ENCODE measurements at places on chromosomes 11 and 22.
A peak's percentile ranks its signal among the peaks of the same experiment; 100 is the strongest.

DNA sequence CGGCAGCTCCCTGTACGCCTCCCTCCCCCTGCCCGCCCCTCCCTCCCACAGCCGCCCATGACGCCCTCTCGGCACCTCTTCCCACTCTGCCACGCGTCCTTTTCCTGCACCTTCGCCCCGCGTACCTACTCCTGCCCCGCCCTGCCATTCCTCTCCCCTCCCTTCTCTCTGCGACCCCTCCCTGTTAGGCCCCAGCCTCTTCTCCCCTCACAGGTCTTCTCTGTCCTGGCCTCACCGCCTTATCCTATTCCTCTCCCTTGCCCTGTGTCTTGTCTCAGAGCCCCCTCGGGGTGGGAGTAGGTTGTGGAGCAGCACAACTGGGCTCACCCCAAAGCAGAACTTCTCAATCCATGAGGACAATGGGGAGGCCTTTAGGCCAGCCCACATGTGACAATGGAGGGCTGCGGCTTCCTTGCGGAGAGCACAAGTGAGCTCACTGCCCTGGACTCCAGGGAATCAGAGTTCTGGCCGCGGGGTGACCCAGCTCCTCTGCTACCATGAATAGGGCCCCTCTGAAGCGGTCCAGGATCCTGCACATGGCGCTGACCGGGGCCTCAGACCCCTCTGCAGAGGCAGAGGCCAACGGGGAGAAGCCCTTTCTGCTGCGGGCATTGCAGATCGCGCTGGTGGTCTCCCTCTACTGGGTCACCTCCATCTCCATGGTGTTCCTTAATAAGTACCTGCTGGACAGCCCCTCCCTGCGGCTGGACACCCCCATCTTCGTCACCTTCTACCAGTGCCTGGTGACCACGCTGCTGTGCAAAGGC, 539 bp downstream of the SLC35C1 start:
- DNase-seq = no peak

DNA sequence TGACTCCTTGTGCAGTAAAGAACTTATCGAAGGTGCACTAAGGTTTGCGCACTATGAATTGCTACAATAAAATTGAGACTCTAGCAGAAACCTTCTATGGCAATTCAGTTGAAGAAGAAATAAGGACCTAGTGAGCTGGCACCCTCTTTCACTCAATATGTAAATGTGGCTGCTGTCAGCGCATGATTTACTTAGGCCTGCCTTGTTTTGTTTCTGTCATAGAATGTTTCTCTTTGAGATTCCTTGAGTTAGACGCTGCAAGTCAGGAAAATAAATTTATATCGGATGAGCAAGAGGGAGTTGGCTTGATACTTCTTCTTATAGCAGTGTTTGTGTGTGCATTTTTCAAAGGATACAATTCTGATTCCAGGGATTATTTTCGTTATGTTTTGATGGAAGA, 322.1 kb downstream of the BLID start:
- no peak for DNase-seq

DNA sequence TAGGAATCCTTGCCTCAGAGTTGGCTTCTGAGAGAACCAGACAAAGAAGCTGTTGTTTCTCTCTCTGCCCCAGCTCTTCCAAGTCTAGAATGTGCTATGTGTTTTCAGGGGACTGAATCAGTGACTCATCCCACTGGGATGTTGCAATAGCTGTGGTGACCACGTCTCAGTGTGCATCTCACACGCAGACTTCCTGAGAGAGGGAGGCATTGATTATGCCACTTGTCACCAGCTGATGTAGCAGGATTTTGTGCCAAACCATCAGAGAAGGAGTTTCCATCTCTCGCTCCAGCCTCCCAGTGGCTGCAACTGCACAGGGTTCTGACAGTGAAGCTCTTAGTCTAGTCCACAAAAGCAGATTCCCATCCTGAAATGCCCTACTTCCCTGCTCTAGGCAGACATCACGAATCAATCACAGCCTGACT, 455.8 kb downstream of the MIAT start:
- peak; percentile 28 for DNase-seq

DNA sequence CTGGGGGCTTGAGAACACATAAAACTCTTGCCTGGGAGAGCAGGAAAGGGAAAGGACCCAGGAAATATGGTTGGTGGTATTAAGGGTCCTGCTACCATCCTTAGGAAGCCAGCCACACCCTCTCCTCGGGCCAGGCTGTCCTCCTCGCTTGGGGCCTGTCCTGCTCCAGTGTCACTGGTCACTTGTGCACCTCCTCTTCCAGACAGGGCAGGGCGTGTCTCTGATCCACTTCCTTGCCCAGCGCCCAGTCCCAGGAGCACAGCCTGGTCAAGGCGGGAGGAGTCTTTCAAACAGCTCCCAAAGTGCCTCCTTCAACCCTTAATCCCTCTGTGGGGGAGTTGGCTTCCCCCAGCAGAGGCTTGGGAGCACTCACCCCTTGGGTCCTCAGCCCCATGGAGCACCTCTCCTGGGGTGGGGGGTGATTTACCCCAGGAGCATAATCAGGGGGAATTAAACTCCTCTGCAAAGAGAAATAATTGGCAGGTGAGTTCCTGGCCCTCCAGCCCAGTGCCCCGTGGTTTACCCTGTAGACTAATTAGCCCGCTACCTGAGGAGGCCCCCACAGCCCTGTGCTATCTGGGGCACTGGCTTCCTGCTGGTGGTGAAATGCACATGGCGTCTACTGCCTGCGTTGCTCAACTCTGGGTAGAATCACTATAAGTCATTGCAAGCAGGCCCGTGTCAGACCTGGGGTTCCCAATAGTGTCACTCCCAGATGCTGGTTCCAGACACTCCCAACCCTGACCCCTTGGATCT, 8.0 kb downstream of the TMPRSS6 start:
- no peak for DNase-seq

GRCh38 chr22:23045461-23045860, 24.9 kb upstream of the GNAZ start:
- DNase-seq = no peak

- no peak for DNase-seq
These were observed 1.7 kb downstream of the OSBPL5 start for GRCh38 chr11:3163241-3163981.

GRCh38 chr22:32558681-32559355, 84.2 kb downstream of the FBXO7 start:
- no peak for DNase-seq

- no peak for DNase-seq
These were observed 25.7 kb upstream of the CDC42EP2 start for GRCh38 chr11:65288706-65289536.

- DNase-seq = no peak
These were observed 300.2 kb downstream of the MN1 start for GRCh38 chr22:27501191-27501936.

DNA sequence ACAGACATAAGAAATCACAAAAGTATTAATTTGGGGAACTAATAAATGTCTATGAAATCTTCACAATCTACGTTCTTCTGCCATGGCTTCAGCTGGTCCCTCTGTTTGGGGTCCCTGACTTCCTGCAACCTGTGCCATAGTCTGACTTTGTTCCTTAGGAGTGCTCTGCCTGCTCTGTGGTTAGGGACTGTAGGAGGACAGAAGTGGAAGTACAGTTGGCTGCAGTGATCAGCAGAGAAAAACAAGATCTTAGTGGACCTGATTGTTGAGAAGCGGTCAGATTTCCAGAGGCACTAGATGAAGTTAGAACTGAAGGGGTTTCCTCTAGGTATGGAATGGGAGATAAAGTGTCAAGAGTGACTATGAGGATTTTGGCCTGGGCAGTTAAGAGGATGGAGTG, 80.6 kb downstream of the PPP6R3 start:
- DNase-seq = no peak

DNA sequence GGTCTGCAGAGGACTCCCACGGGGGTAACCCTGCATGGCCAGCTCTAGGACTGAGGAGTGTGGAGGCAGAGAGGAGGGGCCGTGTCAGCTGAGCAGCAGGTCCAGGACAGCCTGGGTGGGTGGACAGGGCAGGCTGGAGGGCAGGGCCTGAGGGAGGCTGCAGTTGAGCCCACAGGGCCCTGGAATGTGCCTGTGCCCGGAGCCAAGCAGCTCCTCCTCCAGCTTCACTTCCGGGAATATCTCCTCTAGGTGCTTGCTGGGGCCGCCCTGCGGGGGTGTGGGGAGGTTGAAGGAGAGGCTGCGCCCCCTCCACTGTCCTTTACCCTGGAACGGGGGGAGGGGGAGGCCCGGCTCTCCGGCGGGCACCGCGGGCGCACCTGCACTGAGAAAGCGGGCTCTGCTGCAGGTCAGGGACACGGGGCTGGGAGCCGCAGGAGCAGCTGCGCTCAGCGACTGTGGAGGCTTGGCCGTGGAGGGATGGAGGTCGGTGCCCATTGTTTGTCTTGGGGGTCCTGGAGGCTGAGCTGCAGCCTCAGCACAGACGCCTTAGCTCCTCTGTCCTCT, 1293.2 kb downstream of the BRD1 start:
- no peak for DNase-seq

- DNase-seq = no peak
These were observed 18.9 kb downstream of the LGR4 start for GRCh38 chr11:27453701-27454100.

DNA sequence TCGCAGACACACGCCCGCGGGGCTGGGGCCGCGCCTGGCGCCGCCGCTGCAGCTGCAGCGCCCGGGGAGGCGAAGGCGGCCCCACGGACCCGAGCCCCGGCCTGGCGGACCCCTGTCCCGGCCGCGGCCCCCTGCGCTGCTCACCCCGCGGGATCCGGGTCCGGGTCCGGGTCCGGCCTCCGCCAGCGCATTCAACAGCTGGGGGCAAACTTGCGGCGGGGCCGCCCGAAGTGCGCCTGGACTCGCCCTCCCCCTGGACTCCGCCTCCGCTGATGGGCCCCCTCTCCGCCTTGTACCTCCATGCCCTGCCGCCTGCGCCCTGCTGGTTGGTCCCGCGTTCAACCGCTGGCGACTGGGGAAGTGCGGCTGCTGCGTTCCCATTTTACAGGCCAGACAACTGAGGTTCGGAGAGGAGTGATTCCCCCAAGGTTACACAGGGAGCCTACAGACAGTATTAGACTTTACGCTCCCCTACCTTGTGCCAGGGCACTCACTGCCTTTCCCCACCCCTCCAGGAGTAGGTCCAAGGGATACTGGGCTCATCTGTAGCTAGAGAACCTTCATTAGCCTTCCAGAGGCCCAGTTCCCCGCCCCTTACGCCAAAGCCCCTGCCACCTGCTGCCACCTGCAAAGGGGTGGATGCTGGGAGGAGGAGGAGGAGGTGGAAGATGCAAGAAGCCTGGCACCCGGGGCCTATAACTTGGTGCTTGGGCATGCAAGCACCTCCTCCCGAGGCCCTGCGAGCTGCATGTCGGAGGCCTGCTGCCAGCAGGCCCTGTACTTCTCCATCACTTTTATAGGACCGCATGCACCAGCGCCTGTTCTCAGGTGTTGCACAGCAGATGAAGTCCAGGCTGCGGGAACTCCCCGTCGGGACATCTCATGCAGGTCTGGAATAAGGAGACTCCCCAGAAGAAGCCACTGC, 694 bp upstream of the ELFN2 start:
- DNase-seq = no peak

DNA sequence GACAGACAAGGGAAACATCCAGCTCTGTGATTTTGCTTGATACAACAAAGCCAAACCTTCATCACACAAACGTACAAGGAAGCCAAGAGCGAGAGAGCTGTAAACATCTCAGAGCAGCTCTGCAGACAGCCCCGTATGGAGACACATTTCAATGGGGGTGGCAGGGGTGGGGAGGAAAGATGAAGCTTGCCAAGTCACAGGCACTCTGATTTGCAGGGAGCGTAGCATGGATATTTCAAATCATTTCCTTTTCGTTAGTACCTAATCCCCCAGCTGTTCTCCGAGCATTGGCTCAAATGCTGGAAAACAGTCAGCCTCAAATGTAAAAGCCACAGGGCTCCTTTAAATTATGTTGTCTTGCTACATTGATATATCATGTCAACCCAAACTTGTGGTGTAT, 458.9 kb upstream of the CADM1 start:
- no peak for DNase-seq

DNA sequence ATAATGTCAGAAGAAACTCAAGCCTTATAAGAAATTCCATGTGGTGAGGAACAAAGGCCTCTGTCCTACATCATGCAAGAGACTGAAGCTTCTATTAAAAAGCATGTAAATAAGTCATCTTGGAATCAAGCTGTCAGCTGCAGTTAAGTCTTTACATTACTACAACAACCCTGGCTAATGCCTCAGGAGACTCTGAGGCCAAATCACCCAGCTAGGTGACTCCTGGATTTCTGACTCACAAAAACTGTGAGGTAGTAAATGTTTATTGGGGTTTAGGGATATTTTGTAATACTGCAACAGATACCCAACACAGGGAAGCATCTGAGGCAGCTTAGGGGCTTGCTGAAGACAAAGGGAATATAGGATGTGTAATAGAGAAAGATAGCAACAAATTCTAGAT, 89.6 kb downstream of the C11orf87 start:
- no peak for DNase-seq

DNA sequence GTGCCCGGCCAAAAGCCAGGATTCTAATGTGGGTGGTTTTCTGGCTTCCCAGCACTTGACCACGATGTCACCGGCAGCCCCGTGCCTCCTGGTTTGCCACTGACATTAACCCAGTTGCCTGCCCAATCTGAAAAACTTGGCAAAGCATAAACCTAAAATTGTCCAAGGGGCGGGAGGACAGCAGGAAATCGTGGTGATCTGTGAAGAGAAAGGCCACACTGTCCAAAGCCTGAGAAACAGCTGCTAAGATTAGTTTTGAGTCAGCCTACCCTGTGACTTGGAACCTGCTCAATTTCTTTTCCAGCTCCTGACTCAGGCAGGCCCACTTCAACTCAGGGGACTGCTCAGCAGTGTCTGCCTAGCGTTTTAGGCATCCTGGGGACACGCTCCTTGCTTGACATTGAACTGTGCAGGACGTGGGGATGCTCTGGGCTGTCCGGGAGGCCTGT, 8.2 kb upstream of the F2 start:
- DNase-seq = no peak

DNA sequence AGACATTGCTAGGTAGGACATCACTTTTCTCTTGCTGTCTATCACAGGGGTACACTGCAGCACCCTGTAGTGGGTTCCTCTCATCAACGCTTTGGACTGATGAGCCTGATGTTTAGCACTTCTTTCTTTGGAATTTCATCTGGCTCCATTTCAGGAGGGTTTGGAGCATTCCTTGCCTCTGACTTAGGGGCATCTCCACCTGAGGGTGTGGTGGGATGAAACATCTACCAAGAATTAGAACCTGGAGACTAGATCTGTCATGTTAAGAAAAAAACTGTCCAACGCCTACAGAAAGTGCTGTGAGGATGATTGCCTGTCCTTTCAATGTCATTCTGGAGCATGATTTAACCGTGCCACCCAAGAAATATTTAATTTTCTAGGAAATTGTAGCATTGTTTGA, 648.4 kb downstream of the ETS1 start:
- no peak for DNase-seq

GRCh38 chr22:33167998-33168790, 110.0 kb upstream of the SYN3 start:
- DNase-seq = no peak

All from activated CD4-positive, alpha-beta T cell treated with anti-CD3 and anti-CD28 coated beads, Interleukin-2, Interleukin-4, amounts not matched to agents 100 ng/mL and 50 ng/mL, durations not matched to agents 16 hours and 8 hours (primary cell).